ENCODE measurements at places on chromosomes 2 and 18.

DNA sequence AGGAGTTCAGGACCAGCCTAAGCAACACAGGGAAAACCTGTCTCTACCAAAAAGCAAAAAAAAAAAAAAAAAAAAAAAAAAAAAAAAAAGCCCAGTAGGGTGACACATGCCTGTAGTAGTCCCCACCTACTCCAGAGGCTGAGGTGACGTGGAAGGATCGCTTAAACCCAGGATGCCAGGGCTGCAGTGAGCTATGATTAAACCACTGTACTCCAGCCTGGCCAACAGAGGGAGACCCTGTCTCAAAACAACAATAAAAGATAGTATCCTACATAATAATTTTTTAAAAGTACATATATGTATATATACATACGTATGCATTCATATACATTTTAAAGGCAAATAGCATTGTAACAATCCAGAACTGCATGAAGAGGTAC is 51.7 kb downstream of the SOS1 start:
- peaks cover 2% of the 10 kb centered on the region for H3K36me3 ChIP-seq
- no peak for DNase-seq

- no peaks in the 10 kb centered on the region for H3K27me3 ChIP-seq
- no peaks in the 10 kb centered on the region for H3K36me3 ChIP-seq
- DNase-seq: no peak
- H3K4me1 ChIP-seq: no peaks in the 10 kb centered on the region
- H3K27ac ChIP-seq: no peak overlapping the region
Observed at GRCh38 chr2:64122358-64122757, 21.9 kb downstream of the PELI1 start.

DNA sequence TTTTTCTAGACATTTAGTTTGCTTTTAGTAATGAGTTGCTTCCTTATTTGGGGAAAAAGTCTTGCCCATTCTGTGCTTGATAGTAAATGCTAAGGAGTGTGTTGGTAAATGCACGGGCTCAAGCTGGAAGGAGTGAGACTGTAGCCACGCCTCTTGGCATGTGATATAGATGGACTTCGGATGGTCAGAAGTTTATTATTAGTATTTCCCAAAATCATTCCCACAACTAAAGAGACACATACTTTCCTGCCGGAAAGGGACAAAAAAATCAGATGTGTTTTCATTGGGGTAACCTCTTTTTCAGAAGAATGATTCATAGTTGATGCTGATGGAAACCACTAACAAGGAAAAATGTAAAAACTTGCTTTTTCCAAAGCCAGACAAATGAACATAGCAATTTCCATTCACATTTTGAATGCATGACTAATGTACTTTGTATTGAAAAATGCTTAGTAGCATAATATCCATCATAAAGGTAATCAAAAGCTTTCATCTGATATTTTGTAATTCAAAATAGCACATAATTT is 133.2 kb downstream of the ZNF532 start:
- H3K4me3 ChIP-seq: no peak overlapping the region
- H3K27ac ChIP-seq: no peak overlapping the region
- H3K36me3 ChIP-seq: no peaks in the 10 kb centered on the region
- H3K4me1 ChIP-seq: peaks cover 29% of the 10 kb centered on the region
- DNase-seq: peak; percentile 73

DNA sequence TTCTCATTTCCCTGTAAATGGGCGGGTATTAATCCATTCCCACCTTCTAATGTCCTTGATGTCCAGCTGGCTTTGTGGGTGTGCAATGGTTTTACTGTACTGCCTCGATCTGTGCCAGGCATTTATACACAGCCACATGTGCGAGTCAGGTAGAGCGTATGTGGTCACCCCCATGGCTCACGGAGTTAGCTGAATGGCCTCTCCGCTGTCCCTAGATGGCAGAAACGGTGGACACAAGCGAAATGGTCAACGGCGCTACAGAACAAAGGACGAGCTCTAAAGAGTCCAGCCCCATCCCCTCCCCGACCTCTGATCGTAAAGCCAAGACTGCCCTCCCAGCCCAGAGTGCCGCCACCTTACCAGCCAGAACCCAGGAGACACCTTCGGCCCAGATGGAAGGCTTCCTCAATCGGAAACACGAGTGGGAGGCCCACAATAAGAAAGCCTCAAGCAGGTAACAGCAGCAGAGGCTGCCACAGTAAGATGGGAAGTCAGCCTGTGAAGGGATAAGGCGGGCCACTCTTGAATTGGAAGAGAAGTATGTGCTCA is 59.1 kb upstream of the EML6 start:
- H3K36me3 ChIP-seq: peaks cover 62% of the 10 kb centered on the region
- no peak overlapping the region for H3K27ac ChIP-seq
- no peak for DNase-seq
- H3K27me3 ChIP-seq: no peaks in the 10 kb centered on the region
- no peak overlapping the region for H3K4me3 ChIP-seq

- no peak overlapping the region for H3K27ac ChIP-seq
- H3K4me1 ChIP-seq: peaks cover 3% of the 10 kb centered on the region
- DNase-seq: peak; percentile 39
- H3K27me3 ChIP-seq: no peaks in the 10 kb centered on the region
- no peak overlapping the region for H3K4me3 ChIP-seq
Observed at GRCh38 chr2:12452185-12452584, 264.6 kb upstream of the TRIB2 start.

Data from endothelial cell of umbilical vein (primary cell).